ENCODE measurements at places on chromosomes 6 and 20.

DNA sequence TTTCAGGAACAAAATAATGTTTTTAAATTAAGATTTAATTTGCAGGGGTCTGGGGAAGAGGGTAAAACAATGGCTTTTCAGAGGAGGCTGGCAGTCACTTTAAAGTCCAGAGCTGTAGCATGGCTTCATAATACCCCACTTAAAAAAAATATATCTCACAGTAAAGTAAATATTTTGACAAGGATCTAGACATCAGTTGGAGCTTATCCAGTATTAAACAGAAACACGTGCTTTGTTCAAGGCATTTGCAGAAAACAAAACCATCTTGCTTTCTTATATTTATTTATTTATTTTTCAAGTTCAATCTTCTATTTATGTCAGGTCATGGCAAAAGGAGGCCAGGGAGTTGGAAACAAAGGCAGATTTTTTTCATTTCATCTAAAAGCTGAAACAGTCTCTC, 53.3 kb upstream of the PRL start:
- no peak for DNase-seq

- no peak for DNase-seq
Observed at GRCh38 chr6:166692723-166693302, 65.8 kb upstream of the RPS6KA2 start.

DNA sequence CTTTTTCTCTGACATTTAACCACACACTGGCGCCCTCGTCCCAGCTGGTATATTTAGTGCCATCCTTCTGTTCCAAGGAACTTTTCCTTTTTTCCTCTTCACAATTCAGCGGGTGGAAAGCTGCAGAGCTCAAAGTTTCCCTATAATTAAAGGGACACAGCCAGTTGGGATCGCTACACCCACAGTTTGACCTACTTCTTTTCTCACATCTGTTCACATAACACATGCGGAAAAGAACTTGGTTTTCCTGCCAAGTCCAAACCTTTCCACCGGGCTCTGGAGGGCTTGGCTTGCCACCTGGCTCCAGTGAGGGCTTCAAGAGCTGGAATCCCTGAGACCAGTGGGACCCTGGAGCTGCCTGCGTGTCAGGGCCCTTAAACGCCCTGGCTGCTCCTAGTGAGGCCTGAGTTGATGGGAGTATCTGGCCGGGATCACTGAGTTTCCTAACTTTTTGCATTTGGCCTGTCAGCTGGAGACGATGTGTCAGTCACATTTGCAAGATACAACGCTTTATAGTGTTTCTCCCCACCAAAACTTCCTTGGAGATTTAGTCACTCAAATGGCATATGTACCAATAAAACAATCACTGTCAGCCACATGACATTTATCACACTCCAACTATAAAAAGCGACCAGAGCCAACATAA, 176.0 kb downstream of the SASH1 start:
- DNase-seq: no peak

DNA sequence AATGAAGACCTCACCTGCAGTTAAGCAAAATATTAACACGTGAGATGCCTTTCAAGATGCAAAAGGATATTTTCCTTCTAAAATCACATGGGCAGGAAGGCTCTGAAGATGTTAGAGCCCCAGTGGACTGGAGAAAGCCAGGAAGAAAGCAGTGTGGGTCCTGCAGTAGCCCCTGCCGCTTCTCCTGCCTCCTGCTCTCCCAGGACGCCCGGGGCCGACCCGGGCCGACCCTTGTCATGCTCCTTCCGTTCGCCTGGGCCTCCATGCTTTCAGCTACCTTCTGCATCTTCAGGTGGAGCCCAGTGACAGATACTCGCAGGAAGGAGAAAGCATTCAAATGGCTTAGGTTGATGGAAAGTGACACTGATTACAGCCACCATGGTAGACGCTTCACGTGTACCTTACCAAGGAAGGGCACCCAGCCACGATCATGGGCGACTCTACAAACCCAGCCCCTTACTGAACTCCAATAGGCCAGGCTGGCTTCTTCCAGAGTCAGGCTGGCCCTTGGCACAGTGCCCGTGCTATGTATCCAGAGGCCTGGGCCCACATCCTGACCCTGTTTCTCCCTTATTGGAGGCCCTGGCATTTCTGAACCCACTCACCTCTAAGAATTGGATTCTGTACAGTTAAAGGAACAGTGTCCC, 69.0 kb downstream of the TCP11 start:
- no peak for DNase-seq

DNA sequence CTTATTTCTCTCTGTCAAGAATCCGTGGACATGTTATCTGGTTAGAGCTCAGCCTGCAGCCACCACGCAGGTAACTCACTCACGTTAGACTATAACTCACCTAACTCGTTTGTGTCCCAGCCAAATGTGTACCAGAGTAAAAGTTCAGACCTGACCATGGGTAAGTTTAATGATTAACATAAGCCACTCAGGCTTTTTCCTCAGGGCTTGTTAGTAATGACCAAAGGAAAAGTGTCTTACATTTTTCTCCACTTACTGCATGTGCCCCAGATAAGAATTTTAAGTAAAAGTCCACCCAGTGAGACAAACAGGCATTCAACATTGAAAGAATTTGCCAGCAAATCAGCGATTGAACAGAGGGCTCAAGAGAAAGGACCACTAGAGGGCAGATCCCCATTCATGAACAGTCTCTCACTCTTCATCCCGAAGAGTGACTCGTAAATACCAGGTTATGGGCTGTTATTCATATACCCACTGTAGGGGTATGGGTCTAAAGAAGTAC, at the start of gene PKHD1:
PKHD1 (minus strand) TSS at position 116 of the 502 bp plus-strand sequence. CDS start 2,680 bp downstream, outside the sequence.
- peak; percentile 36 for DNase-seq

GRCh38 chr6:156262014-156262413, 515.2 kb upstream of the ARID1B start:
- no peak for DNase-seq

DNA sequence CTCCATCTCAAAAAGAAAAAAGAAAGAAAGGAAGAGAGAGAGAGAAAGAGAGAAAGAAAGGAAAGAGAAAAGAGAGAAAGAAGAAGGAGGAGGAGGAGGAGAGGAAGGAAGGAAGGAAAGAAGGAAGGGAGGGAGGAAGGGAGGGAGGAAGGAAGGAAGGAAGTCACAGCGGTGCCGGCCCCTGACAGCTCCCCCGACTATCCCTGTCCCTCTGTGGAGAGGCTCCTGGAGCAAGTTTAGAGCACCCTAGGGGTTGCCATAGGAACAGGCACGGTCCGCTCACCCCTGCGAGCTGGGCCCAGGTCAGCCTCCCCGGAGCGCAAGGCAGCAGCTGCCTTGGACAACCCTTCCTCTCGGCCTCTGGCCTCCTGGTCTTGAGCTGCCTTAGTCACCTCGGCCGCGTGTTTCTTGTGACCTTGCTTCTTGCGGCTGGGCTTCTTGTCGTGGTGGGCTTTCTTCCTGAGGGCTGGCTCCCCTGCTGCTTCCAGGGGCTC, 6.8 kb downstream of the BNIP5 start:
- DNase-seq: no peak

- DNase-seq: no peak
Observed at GRCh38 chr20:18225632-18226031, 62.7 kb upstream of the ZNF133 start.

DNA sequence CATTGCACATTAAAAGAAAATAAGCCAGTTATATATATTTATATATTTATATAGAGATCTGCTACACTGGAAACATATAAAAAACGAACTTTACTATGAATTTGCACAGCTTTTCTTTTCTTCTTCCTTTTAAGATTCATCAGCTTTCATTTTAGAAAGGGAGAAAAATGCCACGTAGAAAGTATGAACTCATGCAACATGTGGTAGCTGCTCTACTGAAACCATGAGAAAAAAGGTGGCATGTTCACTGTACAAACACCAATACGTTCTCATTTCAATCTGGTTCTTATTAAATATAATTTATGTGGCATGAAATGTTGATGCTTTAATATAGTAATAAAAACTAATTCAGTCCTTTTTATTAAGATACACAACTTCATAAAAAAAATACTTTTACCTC, 68.8 kb upstream of the THEMIS start:
- no peak for DNase-seq

DNA sequence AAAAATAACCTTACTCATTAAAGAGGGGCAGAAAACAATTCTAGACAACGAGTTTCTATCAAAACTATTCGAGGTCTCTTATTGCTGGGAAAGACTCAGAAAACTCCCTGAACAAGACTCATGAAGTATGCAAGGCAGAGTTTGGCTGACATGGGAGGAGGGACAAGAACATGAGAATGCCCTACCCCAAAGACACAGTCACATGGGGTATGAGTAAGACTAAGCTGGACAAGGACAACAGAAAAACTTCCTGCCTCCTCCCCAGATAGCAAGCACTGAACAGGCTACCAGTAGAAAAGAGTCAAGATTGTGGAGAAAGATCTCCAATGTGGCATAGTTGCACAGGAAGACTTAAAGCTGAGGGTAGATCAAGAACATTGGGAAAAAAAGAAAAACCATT, 39.7 kb upstream of the PHIP start:
- DNase-seq: no peak
